Smooth muscle cell of trachea (primary cell): ENCODE measurements at places on chromosomes 1 and 21. TPM values are rescaled to one million over a fixed set of nuclear protein-coding genes. Genes with fewer than 3 reads are reported as not detected.

Gene NPL
- total RNA-seq = 1.3 and 2.8 TPM in 2 replicates

Gene SERTAD4
- total RNA-seq = 0.17 and 0.29 TPM in 2 replicates

Gene MYOG
- not detected in 2 replicates for total RNA-seq

Gene F5
- total RNA-seq = under 0.01 TPM in 1 of 2 replicates, not detected in the other

Gene S100A3
- 2.8 and 8.6 TPM in 2 replicates for total RNA-seq

Gene KCNK1
- total RNA-seq = 4.0 and 7.4 TPM in 2 replicates

Gene EPRS1
- total RNA-seq = 140 and 175 TPM in 2 replicates

Gene ORC1
- 0.66 and 6.5 TPM in 2 replicates for total RNA-seq

Gene SIK1
- total RNA-seq = 0.33 TPM in 1 of 2 replicates, not detected in the other

Gene FMO2
- 3.5 and 4.5 TPM in 2 replicates for total RNA-seq
